ENCODE measurements at places on chromosomes 4 and X.

DNA sequence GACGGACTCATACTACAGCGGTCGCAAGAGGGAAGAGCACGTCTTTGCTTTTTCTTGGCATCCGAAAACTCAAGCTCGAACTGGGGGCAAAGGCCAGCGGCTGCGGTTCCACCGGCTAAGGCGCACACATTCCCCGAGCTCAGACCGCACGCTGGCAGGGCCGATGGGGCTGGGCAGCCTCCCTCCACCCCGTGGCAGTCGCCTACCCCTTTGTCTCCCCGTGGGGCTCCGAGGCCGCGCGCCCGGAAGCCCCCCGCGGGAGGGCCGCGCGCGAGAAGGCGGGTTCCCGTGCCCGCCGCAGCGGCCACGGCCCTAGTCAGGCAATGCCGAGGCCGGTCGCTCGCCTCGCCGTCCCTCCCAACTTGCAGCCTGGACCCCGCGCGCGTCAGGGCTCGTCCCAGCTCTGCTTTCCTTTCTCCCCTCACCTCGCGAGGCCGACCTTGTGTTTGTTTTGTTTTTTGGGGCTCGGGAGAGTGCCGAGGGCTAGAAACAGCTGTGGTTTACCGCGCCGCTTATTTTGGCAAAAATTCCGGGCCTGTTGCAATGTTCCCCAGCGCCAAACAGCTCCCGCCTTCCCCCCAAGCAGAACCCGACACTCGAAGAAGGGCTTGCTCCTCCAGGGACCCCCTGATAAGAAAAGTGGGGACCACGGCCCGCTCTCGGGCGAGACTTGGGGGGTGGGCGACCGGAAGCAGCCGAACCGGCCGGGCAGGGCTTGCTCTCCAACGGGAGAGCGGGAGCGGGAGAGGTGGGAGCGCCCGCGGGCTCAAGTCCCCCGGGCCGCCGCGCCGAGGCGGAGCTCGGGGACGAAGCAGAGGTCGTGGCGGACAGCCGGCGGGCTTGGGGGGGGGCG lies 561 bp upstream of the N4BP2 start:
- peak; percentile 78 for DNase-seq

DNA sequence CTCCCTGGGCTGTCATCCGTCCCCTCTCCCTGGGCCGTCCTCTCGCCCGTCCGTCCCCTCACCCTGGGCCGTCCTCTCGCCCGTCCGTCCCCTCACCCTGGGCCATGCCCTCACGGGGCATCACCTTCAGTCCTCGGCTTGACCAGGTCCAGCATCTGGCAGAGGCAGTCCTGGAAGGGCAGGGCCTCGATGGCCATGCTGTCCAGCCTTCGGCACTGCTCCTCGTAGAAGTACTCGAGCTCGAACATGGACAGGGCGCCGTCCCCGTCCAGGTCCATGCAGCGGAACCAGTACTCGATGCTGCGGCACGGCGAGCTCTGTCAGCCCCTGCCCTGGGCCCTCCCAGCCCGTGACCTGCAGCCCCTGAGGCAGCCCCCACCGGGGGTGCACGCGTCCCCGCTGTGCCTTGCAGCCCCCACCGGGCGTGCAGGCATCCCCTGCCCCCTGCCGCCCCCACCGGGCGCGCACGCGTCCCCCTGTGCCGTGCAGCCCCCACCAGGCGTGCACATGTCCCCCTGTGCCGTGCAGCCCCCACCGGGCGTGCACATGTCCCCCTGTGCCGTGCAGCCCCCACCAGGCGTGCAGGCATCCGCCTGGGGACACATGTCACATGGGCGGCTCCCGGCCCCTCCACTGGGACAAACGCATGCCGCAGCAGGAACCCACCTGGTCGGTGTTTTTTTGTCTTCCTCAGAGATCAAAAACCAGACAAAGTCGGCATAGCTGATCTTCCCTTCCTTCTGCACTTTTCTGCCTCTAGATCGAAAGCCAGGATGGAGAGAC lies 22.2 kb upstream of the GTPBP6 start:
- DNase-seq = no peak

DNA sequence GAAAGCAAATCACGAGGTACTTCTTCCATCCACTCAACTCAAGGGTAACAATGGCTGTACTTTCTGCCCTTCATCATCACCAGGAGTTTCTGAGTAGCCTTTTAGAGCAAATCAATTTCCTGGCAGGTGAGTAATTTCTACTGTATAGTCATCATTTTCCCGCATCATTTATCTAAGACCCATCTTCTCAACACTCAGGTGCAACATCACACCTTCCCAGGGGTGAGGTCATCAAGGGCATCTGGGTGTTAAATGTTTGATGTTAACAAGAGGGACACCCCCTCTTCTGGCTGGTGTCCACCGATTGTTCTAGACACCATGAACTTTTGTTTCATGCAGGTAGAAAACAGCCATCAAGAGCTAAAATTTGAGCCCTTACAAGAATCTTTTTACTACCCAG lies 313.4 kb upstream of the MAGEB2 start:
- DNase-seq = no peak

DNA sequence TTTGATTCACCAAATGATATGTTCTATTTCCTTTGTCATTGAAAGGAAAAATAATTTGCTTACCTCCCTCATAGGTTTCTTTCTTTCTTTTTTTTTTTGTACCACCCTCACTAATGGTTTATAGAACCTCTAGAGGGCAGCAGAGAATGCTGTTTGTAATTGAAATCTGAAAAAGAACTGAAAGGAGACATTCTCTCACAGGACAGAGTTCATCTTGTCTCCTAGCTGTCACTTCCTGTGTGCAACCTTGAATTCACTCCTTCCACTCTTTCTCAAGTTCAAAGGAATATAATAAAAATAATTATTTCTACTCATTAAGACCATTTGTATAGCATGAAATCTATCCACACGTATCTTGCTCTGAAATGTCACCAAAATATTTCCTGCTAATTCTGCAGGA lies 51.0 kb downstream of the GUCY1B1 start:
- peak; percentile 91 for DNase-seq

DNA sequence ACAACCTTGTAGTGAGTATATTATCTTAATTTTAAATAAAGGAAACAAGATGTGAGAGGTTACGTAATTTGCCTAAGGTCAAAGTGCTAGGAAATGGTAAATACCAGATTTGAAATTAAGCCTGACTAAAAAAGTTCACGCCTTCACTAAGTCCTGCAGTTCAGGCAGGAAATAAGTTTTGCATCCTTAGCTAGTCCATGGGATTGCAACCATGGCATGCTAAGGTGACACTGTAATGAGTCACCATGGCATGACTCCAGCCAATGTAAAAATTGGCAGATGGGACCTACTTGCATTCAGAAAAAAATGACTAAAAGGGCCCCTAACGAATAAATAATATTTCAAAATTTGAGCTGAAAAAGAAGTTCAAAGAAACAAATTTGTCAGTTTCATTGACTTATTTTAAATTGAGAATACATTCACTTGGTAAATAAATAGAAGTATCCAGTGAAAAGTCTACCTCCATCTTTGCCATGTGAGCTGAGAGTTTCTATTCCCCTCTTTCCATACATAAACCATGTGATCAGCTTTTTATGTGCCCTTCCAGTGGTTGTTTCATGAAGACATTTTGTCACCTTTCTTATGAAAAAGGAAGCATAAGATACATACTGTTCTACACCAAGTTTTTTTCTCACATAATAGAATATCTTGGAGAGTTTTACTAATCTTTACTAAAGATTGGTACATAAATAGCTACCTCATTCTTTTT lies 72.4 kb downstream of the ANKRD50 start:
- no peak for DNase-seq

- no peak for DNase-seq
Measured at GRCh38 chr4:76674983-76675382, 223.0 kb downstream of the SOWAHB start.

DNA sequence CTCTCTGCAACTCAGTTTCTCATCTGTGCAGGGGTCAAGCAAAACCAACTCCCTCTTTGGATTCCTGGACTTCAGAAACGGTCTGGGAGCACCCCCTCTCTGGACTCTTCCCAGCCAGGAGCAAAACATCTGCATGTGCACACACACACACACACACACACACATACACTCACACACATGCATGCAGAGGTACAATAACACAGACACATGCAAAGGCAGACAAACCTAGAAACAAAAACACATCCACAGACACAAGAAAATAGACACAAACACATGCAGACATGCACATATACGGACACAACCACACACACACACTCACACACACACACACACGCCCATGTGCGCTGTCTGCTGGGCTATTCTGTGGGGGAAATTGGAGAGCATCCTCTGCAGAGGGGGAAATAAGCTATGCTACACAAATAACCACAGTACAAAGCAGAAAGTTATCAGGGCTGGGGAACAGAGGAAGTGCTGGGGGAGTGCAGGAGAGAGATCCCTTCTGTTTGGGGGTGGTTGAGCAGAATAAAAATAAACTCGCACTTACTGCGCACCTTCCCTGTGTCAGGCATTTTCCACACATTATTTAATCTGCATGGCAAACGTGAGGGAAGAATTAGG lies 19.9 kb downstream of the IQSEC2 start:
- DNase-seq = peak; percentile 75

DNA sequence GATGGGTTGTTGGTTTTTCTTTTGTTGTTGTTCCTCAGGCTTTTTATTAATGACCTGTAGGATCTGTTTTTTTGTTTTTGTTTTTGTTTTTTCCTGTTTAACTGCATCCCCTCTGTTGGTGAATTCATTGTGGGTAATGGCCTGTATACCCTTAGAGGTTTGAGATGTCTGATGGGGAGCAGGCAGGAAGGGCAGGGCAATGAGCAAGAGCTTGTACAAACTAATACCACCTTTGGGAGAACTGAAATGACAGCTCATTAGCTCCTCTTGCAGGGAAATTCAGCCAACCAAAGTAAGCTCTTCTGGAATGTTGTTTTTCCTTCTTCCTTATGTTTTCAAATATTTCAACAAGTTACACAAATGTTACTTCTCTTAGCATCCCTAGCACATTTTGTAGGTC lies 23.4 kb downstream of the SH2D1A start:
- no peak for DNase-seq

- no peak for DNase-seq
Measured at GRCh38 chr4:77269505-77269904, 112.5 kb downstream of the CCNG2 start.

DNA sequence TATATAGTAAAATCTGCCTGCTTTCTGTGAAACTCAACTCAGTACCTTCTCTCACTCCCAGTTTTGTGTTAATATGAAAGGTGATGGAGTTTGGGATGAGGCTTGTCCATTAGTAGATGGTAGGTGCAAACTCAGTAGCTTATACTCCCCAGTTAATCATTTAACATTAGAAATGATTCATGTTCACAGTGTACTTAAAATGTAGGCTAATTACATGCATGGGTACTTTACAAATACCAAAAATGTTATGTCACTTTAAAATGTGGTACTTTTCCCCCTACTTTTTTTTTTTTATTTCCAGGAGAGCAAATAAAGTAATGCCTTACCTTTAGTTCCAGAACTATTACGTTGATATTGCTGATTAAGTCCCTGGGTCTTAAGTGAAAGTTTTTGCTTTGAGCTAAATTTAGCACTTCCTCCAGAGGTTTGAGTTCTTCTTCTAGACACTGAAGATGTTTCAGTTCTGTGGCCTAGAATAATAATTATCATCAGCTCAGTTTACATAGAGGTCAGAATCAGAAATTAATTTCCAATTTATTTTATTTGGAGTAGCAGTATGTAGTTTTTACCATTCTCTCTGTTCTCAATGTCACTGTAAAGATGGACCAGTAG lies 3.0 kb downstream of the IL2 start:
- no peak for DNase-seq

- DNase-seq = no peak
Measured at GRCh38 chr4:168472920-168473319, 7.4 kb downstream of the DDX60L start.

- no peak for DNase-seq
Measured at GRCh38 chrX:81286608-81287007, 84.7 kb downstream of the SH3BGRL start.

GRCh38 chrX:10259716-10260115 lies 102.9 kb downstream of the CLCN4 start:
- no peak for DNase-seq

DNA sequence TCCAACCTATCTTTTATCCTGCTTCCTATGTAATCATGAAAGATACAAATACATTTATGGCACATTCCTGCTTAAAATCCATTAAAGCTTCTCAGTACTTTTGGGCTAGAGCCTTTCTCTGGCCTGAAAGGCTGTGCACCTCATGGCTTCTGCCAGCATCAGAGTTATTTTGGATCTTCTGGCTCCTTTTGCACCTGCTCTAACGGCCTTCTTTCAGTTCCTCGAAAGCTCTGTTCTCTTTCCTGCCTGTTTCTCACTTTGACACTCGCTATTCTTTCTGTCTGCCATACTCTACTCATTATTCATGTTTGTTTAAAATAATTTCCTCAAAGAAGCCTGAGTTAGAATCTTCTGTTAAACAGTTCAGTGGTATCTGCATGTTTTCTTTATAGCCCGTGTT lies 86.0 kb downstream of the LRP2BP start:
- DNase-seq = no peak

GRCh38 chrX:150854856-150855255 lies 43.6 kb downstream of the CD99L2 start:
- DNase-seq = no peak

- no peak for DNase-seq
Measured at GRCh38 chrX:153450114-153450948, 4.5 kb upstream of the TREX2 start.

DNA sequence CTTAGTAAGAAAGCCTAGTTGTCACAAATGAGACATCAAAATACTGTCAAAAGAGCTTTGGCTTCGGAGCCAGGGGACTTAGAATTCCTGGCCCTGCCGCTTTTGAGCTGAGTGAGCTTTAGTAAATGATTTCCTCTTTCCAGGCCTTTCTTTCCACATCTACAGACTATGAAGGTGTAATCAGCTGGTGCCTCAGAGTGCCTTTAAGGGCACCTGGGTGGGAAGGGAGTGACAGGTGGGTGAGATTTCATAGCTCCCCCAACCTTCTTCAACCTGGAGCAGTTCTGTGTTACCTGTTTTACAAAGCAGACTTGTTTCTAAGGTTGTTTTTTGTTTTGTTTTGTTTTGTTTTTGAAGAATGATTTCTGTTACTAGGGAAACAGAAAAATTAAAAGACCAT lies 154.7 kb upstream of the BOD1L1 start:
- no peak for DNase-seq

GRCh38 chrX:75071334-75071733 lies 84.7 kb downstream of the ABCB7 start:
- DNase-seq = no peak

- DNase-seq = no peak
Measured at GRCh38 chr4:84159762-84160161, 339.3 kb downstream of the NKX6-1 start.

DNA sequence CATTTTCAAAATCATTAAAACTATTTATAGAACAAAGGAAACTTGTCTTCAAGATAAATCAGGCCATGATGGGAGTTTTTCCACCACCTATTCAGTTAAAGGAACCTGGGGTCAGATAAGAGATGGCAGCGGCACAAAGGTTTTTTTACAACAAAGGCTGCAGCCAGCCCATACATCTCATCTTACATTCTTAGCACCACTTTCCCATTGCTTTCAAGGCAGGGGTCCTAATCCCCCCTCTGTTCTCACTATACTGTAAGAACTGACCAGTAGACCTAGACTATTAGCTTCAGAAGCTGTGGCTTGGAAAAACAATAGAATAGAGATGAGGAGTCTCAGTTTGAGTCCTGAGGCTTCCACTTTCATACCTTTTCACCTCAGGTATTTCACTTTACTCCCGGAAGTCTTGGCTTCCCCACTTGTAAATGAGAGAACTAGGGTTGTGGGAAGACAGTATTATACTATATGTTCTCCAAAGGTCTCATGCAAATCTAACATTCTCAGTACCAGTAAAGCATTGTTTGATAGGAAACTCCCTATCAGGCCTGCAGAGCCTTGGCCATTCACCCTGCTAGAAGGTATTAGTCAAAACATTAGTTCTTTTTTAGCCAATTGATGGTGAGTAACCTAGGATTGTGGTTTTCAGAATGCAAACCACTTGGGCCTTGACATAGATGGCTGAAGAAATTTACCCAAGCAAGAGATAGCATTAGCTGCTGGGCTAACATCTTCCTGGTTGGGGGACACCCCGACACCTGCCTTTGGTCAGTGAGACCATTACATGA lies 182.9 kb upstream of the PBDC1 start:
- no peak for DNase-seq
